ENCODE measurements at places on chromosomes 3 and 15. TPM values are rescaled to one million over a fixed set of nuclear protein-coding genes. Genes with fewer than 3 reads are reported as not detected.

The TRIM42 gene
- not detected for total RNA-seq

The SKOR1 gene
- total RNA-seq = 0.30 TPM

The GMNC gene
- not detected for total RNA-seq

The CCR8 gene
- total RNA-seq = 1.9 TPM

The SLC35G2 gene
- not detected for total RNA-seq

The GOLGA6B gene
- not detected for total RNA-seq

The NEK11 gene
- 1.1 TPM for total RNA-seq

The ECE2 gene
- total RNA-seq = not detected

The ATP13A5 gene
- not detected for total RNA-seq

The NIT2 gene
- total RNA-seq = 45.7 TPM

The CCDC80 gene
- total RNA-seq = not detected

The GP5 gene
- total RNA-seq = 1.3 TPM

The NAALADL2 gene
- total RNA-seq = not detected

The CFAP91 gene
- not detected for total RNA-seq

The MYL3 gene
- total RNA-seq = not detected

The ARF4 gene
- total RNA-seq = 42.3 TPM

The TRH gene
- not detected for total RNA-seq

The DPPA2 gene
- not detected for total RNA-seq

The FEZF2 gene
- total RNA-seq = not detected

The C2CD4A gene
- total RNA-seq = not detected

The COL7A1 gene
- total RNA-seq = 1.3 TPM

The SH2D7 gene
- not detected for total RNA-seq

The CAMK1 gene
- 19.0 TPM for total RNA-seq

The ADGRG7 gene
- total RNA-seq = not detected

The GALNT15 gene
- total RNA-seq = not detected

The CHST2 gene
- 1.7 TPM for total RNA-seq

The DNAJC17 gene
- total RNA-seq = 44.3 TPM

The SLC12A1 gene
- not detected for total RNA-seq

Measured in activated CD4-positive, alpha-beta T cell treated with anti-CD3 and anti-CD28 coated beads, Interleukin-2, amount 10 ng/mL, durations not matched to agents 7 days and 5 days (primary cell).